Right renal pelvis (tissue), 4 donors: ENCODE measurements at places on chromosomes 4 and X. TPM values are rescaled to one million over a fixed set of nuclear protein-coding genes. Genes with fewer than 3 reads are reported as not detected.

GRCh38 chr4:99868126-99868596 lies 26.1 kb downstream of the LAMTOR3 start:
- DNase-seq: no peak

TMEM271 gene
- polyA plus RNA-seq: not detected

DNA sequence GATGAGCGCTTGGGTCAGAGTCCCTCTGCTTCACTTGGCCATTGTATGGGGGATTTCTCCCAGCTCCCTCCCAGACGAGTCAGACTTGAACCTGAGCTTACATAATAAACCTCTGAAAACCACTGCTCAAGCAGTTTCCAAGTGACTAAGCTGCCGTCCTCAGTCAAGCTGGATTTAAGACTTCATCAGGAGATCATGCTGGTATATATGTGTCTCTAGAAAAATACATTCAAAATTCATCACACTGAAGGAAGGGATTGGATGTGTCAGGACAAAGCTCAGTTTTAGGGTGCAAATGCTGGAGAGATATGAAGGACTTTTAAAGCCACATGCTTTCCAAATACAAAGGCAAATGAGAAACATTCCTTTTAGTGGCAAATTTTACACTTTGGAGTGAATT lies 114.3 kb downstream of the QDPR start:
- DNase-seq: no peak

GRCh38 chr4:126956184-126956897 lies 676.4 kb upstream of the INTU start:
- DNase-seq: no peak

GRCh38 chrX:40964008-40964407 lies 121.2 kb upstream of the USP9X start:
- DNase-seq: no peak

DNA sequence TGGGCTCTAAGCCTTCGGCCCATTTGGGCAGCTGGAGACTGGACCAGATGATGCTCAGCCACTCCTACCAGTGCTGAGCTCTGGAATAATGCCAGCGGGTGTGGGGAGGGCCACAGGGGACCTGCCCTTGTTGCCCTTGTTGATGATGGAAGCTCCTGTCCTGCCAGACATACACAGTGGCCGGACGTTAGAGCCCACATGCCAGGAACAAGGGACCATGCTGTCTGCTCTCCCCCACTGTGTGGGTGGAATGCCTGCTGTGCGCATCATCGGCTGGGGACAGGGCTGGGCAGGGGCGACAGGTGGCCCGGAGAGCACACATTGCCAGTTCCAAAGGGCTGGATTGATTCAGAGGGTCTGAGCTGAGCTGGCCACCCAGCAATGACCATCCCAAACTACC lies 2.0 kb downstream of the ABLIM2 start:
- no peak for DNase-seq

GRCh38 chr4:124092541-124092984 lies 620.0 kb downstream of the ANKRD50 start:
- DNase-seq: no peak

CAPN6 gene
- 27.5 TPM for polyA plus RNA-seq

GRCh38 chr4:32002037-32002747 lies 1282.0 kb downstream of the PCDH7 start:
- DNase-seq: no peak

GRCh38 chr4:65624651-65625050 lies 45.6 kb downstream of the EPHA5 start:
- no peak for DNase-seq

GRCh38 chrX:37961118-37961517 lies 45.2 kb upstream of the SYTL5 start:
- no peak for DNase-seq

- DNase-seq: no peak
Measured at GRCh38 chrX:629230-630006, 1.2 kb upstream of the SHOX start.

GRCh38 chr4:85573270-85573669 lies 98.3 kb downstream of the ARHGAP24 start:
- no peak for DNase-seq

DNA sequence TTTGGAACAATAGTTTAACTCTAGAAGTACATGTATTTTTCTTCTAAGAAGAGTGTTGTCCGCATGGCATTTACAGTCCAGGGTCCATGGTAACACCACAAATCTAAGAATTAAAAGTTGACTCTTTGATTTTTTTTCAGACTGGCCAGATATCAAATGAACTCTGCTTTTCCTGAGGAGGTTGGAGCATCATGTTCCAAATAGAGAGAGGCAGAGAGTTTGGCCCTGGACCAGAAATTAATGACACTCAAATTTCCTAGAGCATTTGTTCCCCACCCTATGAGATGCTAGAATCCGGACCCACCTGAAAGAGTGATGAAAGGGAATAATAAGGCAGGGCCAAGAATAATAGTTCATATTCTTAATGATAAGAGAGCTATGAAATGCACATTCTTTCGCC lies 47.0 kb upstream of the NAP1L5 start:
- no peak for DNase-seq

DNA sequence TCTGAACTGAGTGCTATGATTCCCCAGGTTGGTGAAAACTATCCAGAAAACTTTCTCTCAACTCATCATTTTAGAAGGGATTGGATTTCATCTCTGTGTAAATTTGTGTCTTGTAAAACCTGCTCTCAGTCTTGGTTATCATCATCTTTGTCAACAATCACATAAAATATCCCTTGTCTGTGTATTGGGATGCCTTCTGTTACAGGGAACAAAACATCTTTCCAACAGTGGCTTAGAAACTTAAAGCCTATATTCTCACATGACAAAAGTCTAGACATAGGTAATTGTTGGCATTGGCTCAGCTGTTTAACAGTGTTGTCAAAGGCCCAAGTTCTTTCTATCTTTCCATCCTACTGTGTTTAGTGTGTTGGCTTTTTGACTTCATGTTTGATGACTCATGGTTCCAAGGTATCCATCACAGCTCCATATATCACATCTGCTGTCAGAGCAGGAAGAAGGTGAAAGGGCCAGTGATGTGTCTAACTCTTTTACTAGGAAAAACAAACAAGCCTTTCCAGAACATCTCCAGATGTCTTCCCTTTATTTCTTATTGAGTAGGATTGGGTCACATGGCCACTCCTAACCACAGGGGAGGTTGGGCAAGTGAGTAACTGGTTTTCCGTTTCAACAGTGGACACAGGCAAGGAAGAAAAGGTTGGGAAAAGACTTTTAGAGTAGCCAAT lies 65.0 kb downstream of the PHEX start:
- no peak for DNase-seq

DNA sequence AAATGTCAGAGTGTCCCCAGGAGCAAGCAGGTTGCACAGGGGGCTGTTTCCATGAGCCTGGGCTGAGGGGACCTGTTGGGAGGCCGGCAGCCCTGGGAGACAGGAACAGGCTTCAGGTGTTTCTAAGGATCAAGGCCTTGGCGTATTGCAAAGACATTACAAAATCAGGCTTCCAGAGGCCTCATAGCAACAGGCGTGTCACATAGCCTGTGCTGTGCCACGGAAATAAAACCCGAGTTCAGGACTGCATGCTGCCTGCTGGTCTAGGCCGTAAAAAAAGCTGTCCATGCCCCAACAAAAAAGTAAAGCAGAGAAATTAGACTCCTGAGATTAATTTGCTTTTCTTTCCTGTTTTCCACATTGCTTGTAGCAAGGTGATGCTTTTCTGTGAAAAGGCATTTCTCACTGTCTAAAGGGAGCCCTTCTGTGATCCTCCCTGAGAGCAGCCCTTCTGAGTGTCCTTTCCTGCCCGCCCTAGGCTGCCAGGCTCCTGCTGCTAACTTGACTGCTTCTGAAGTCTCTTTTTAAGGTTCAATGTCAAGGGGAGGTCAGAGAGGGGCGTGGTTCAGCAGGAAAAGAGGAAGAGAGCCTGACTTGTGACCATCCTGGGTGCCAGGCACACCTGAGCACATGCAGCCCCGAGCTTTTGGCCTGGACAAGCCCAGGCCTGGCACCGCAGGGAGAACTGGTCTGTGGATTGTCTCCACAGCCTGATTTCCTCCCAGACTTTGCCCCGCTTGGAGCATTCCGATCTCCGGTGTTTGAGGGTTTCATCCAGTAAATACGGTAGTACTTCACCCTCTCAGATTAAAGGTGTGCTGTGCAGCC lies 21.3 kb downstream of the SHROOM2 start:
- no peak for DNase-seq

GRCh38 chr4:121114756-121115155 lies 42.4 kb upstream of the NDNF start:
- DNase-seq: no peak

TFE3 gene
- polyA plus RNA-seq: 32.8 TPM

SLC9B1 gene
- polyA plus RNA-seq: 2.9 TPM

GRCh38 chr4:26557164-26557563 lies 26.7 kb upstream of the TBC1D19 start:
- no peak for DNase-seq

ARHGEF9 gene
- 35.4 TPM for polyA plus RNA-seq

DNA sequence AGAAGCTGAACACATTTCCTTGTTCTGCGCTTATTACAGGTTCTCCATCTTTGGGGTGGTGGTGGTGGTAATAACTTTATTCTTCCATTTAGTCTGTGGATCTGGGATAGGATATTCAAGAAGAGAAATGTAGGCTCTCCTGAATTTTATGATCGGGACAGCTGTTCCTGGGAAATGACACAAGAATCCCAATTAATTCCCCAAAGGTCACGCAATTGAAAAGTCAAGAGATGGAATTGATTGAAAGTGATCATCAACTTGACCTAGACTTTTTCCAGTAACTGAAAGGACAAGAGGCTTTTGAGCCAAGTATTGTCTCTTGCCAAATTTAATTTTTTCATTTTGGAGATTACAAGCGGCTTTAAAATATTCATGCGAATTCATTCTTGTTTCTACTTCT lies 98.7 kb upstream of the CBLL2 start:
- no peak for DNase-seq
